Small intestine (tissue), 16 donors: ENCODE measurements at places on chromosomes 5 and 9. TPM values are rescaled to one million over a fixed set of nuclear protein-coding genes. Genes with fewer than 3 reads are reported as not detected.

The WDR38 gene
- polyA plus RNA-seq: not detected

DNA sequence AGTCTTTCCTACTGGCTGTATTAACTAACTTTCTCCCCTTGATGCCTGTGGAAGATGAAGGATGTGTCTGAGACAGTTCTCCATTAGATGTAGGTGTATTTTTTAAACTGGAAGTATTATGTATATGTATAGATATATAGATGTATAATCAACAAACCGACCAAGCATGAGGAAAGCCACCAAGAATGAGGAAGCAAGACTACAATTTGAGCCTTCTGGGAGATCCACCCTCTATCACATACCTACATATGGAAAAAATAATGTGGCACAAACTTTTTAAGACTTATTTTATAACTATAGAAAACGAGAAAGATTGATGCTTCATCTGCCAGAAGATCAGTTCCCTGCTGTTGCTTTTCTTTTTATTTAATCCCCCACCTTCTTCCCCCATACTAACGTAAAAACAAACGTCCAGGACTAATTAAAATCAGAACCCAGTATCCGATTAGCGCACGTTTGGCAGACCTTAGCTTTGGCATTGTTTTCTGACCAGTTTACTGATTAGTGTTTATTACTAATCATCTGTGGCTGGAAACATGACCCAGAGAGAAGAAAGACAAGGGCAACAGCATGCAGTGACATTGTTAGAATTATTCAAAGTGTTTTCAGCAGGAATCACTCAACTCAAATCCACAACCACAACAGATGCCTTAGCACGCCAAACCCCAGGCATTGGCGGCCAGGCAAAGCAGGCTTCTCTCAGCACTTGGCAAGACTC lies 490.2 kb downstream of the EBF1 start:
- H3K4me3 ChIP-seq: no peak overlapping the region
- DNase-seq: no peak
- H3K27me3 ChIP-seq: no peaks in the 10 kb centered on the region
- no peak overlapping the region for H3K27ac ChIP-seq
- no peaks in the 10 kb centered on the region for H3K4me1 ChIP-seq

- DNase-seq: no peak
- H3K4me1 ChIP-seq: no peaks in the 10 kb centered on the region
- no peak overlapping the region for H3K4me3 ChIP-seq
- peaks cover 6% of the 10 kb centered on the region for H3K36me3 ChIP-seq
- H3K27ac ChIP-seq: no peak overlapping the region
Observed at GRCh38 chr9:76162086-76162730, 232.0 kb downstream of the RFK start.

GRCh38 chr5:125595095-125595494 lies 828.1 kb upstream of the GRAMD2B start:
- H3K36me3 ChIP-seq: no peaks in the 10 kb centered on the region
- no peaks in the 10 kb centered on the region for H3K27me3 ChIP-seq
- H3K4me3 ChIP-seq: no peak overlapping the region

- H3K36me3 ChIP-seq: peaks cover 76% of the 10 kb centered on the region
- no peaks in the 10 kb centered on the region for H3K27me3 ChIP-seq
- no peak overlapping the region for H3K4me3 ChIP-seq
- no peak overlapping the region for H3K27ac ChIP-seq
- peaks cover 1% of the 10 kb centered on the region for H3K4me1 ChIP-seq
- DNase-seq: no peak
Observed at GRCh38 chr9:137774775-137775386, 102.7 kb upstream of the CACNA1B start.

GRCh38 chr5:55551904-55552303 lies 17.1 kb upstream of the PLPP1 start:
- no peak overlapping the region for H3K27ac ChIP-seq
- H3K27me3 ChIP-seq: no peaks in the 10 kb centered on the region
- H3K4me1 ChIP-seq: peaks cover 3% of the 10 kb centered on the region

- no peak for DNase-seq
- no peaks in the 10 kb centered on the region for H3K4me1 ChIP-seq
- no peaks in the 10 kb centered on the region for H3K36me3 ChIP-seq
- no peaks in the 10 kb centered on the region for H3K27me3 ChIP-seq
- H3K4me3 ChIP-seq: no peak overlapping the region
Observed at GRCh38 chr5:165920655-165921054, 2370.8 kb upstream of the WWC1 start.

DNA sequence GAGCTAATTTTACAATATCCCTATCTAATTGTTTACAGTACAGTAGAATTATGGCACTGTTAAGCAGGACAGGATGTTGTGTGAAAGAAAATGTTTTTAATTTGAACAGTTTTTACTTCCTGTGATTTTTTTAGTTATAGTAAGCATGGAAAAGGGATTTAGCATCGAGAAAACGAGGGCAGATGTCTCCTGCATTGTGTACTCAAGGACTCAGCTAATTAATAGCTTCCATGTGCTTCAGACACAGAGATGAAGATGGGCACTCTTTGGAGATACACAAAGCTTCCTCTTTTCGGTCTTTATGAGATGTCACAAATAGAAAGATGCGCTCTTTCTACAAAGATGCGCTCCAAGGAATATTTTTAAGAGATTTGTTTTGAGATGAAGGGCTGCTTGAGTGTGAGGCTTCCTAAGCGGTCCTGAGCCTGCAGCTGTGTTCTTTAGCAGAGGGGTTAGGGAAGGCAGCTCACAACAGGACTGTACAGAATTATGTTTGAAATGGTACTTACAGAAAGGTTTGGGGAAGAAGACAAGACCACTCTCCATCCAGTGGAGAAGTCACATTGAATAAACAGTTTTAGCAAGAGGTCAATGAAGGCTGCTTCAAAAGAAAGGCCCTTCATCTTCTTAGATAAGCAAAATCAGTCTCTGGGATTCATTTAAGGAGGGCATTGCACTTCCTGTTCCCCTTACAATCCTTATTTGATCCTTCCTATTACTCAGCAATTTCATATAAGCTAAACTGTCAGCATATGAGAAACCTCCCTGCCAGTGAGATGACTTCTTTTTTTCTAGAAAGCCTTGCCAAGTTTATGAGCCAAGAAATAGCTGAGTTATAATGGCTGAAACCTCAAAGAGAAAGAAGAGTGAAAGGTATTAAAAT lies 311.5 kb downstream of the EFNA5 start:
- DNase-seq: no peak
- H3K27ac ChIP-seq: no peak overlapping the region
- H3K4me1 ChIP-seq: no peaks in the 10 kb centered on the region
- no peaks in the 10 kb centered on the region for H3K27me3 ChIP-seq

- no peaks in the 10 kb centered on the region for H3K36me3 ChIP-seq
- H3K27me3 ChIP-seq: no peaks in the 10 kb centered on the region
- H3K4me3 ChIP-seq: no peak overlapping the region
- H3K4me1 ChIP-seq: no peaks in the 10 kb centered on the region
- DNase-seq: no peak
Observed at GRCh38 chr5:167918184-167918812, 373.1 kb upstream of the WWC1 start.
